ENCODE measurements at places on chromosomes 12 and 14.

- DNase-seq = no peak
Observed at GRCh38 chr12:43008953-43009845, 419.7 kb upstream of the PRICKLE1 start.

DNA sequence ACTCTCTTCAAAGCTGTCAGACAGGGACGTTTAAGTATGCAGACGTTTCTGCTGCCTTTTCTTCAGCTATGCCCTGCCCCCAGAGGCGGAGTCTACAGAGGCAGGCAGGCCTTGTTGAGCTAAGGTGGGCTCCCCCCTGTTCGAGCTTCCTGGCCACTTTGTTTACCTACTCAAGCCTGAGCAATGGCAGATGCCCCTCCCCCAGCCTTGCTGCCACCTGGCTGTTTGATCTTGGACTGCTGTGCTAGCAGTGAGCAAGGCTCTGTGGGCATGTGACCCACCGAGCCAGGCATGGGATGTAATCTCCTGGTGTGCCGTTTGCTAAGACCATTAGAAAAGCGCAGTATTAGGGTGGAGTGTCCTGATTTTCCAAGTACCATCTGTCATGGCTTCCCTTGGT lies 900.4 kb upstream of the MDGA2 start:
- no peak for DNase-seq

GRCh38 chr14:104882325-104882973 lies 17.4 kb downstream of the CEP170B start:
- DNase-seq = no peak

GRCh38 chr14:50615056-50615455 lies 53.0 kb downstream of the SAV1 start:
- DNase-seq = no peak

- DNase-seq = no peak
Observed at GRCh38 chr14:32019276-32019675, 57.8 kb upstream of the ARHGAP5 start.

DNA sequence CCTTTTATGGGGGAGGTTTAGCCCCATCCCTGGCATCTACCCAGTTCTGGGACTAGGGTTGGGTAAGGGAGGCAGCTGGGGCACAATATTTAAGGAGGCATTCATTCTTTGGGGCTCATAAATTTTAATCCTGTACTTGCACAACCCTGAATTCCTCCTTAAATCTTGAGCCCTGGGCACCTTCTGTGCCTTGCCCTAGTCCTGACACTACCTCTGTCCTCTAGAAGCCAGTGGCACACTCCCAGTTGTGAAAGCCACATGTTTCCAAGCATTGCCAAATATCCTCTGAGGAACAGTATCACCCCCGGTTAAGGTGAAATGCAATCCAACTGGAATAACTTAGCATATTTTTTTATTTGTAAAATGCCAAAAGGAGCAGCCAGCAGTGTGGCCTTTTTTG lies 36.6 kb downstream of the SLC16A7 start:
- no peak for DNase-seq

- peak; percentile 56 for DNase-seq
Observed at GRCh38 chr12:49671031-49671765, 36.0 kb downstream of the FMNL3 start.

- no peak for DNase-seq
Observed at GRCh38 chr12:52819731-52820510, 6.0 kb upstream of the KRT4 start.

DNA sequence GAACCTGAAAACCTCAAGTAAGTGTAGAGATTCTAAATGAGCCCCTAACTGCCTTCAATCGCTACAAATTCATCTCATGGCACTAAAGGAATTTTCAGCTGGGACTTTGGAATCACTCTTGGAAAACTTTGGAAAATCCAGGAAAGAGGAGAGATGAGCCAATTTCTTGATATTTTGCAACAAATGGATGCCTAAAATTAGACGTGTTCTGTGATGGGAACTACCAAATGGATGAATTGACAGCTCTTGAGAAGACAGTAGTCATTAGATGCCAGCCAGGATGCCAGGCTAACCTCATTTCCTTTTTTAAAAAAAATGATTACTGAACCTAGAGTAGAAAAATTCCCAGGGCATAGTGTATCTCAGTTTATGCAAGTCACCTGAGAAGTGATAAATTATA lies 78.3 kb downstream of the NPAS3 start:
- DNase-seq = no peak

DNA sequence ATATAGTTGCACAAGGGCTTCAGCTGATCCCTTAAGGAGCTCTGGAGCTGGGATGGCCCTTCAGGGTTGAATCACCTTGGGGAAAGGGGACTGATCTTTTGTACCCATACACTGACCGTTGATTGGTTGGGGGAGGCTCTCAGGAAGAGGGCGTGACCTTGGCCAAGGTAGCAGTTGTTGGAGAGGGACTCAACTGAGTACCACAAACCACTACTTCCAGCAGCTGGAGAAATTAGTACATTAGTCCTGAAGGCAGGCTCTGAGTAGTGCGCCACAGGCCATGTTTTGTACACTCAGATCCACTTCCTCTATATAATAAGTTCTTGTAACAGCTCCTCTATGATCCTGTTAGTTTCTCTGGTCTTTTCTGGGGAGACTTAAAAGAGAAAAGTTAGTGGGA lies 317.6 kb downstream of the CCDC91 start:
- no peak for DNase-seq

- DNase-seq = no peak
Observed at GRCh38 chr12:49108958-49109404, 1.7 kb downstream of the LMBR1L start.
